Inflammatory macrophage (primary cell): ENCODE measurements at places on chromosomes 1 and 21.

GRCh38 chr1:213162338-213162737, 111.3 kb downstream of the RPS6KC1 start:
- DNase-seq = no peak

- no peak for DNase-seq
Observed at GRCh38 chr1:232766904-232767303, 38.3 kb upstream of the MAP10 start.

DNA sequence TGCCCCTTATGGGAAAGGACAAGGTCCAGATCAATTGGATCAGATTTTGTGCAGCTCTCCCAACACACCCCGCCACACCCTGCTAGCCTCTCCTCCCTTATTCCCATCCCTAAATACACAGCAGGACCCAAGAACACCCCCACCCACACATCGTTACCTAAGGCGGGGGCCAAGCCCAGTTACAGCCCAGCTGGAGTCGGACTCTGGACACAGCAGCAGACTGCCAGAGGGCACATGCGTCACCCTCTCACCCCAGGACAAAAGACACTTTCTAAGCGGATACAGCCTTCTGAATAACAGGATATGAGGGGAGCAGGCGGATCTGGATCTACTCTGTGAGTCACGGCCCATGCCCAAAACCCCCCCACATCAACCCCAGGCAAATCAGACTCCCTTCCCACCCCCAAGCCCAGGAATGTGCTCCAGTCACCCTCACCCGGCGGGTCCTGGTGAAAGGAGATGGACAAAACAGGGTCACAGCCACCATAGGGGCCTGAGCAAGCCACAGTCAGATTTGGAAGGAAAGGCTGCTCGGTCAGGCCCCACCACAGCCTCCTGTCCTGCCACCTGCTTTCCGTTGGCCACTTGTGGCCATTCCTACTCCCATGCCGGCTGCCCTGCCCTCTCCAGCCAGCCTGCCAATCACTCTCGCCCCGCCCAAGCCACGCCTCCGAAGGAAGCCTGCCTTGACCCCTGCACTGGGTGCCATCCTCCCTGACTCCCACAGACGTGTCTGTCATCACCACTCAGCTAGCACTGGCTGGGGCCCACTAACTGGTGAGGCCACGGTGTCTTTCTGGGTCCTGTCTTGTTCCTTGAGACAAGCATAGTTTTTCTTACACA, 4.0 kb downstream of the S100A16 start:
- DNase-seq = peak; percentile 84

DNA sequence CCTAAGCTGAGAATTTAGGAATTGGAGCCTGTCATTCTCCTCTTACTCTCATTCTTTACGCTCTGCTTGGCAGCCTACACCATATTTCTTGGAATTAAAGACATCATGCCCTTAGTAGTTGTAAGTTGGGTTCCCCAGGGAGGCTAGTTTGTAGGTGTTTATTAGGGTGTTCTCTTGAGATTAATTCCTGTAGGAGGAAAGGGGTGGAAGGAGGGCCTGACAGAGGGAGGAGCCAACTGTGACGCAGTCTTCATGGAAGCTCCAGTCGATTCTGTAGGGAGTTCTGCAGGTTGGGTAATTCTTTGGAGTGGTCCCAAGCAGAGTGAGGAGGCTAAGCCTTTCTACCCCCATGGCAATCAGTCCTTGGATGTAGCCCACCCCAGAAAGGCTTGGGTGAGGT, 111.4 kb downstream of the HHAT start:
- no peak for DNase-seq

- DNase-seq = no peak
Observed at GRCh38 chr21:18711662-18712061, 308.1 kb upstream of the TMPRSS15 start.
